Amygdala (tissue), 56 donors: ENCODE measurements at places on chromosomes 1 and 21.

- no peak for DNase-seq
Observed at GRCh38 chr1:210915890-210916507, 217.9 kb downstream of the KCNH1 start.

- no peak for DNase-seq
Observed at GRCh38 chr1:175128523-175128922, 60.9 kb downstream of the TNN start.

GRCh38 chr1:162229549-162229948, 147.1 kb downstream of the SPATA46 start:
- DNase-seq = no peak

GRCh38 chr1:202725526-202725925, 15.3 kb upstream of the SYT2 start:
- no peak for DNase-seq

GRCh38 chr1:178094739-178095645, 1.1 kb downstream of the RASAL2 start:
- no peak for DNase-seq

- no peak for DNase-seq
Observed at GRCh38 chr1:1354271-1355247, 3.8 kb downstream of the MXRA8 start.
